ENCODE measurements at places on chromosomes 1 and 21. TPM values are rescaled to one million over a fixed set of nuclear protein-coding genes. Genes with fewer than 3 reads are reported as not detected.

The FLAD1 gene
- 61.9 TPM for total RNA-seq

The ATP5PB gene
- total RNA-seq, result 181 TPM

The PLPPR5 gene
- total RNA-seq, result 0.31 TPM

The DCDC2B gene
- not detected for total RNA-seq

The AMY1B gene
- not detected for total RNA-seq

The GSTM5 gene
- 0.75 TPM for total RNA-seq

The SYT2 gene
- total RNA-seq, result 3.9 TPM

The ARMH1 gene
- total RNA-seq, result 4.6 TPM

The S100A7A gene
- not detected for total RNA-seq

The VWA5B1 gene
- 0.38 TPM for total RNA-seq

The MCOLN2 gene
- 0.23 TPM for total RNA-seq

The PROX1 gene
- total RNA-seq, result 2.5 TPM

The FBLIM1 gene
- total RNA-seq, result 61.0 TPM

The ZNF695 gene
- total RNA-seq, result 25.2 TPM

The LIPI gene
- not detected for total RNA-seq

The EPHB2 gene
- total RNA-seq, result 34.0 TPM

The CCDC18 gene
- total RNA-seq, result 13.8 TPM

The SERTAD4 gene
- total RNA-seq, result 0.54 TPM

The DPT gene
- not detected for total RNA-seq

The NTRK1 gene
- 0.44 TPM for total RNA-seq

The FNDC10 gene
- 8.2 TPM for total RNA-seq

The TTC34 gene
- total RNA-seq, result 2.4 TPM

The PTPRF gene
- 203 TPM for total RNA-seq

The DPM3 gene
- total RNA-seq, result 53.5 TPM

The LCE1A gene
- not detected for total RNA-seq

The DCST1 gene
- total RNA-seq, result not detected

The KIF14 gene
- 20.9 TPM for total RNA-seq

The MYCL gene
- 39.5 TPM for total RNA-seq

The MFSD2A gene
- 25.6 TPM for total RNA-seq

The KCNJ9 gene
- not detected for total RNA-seq

The EFNA3 gene
- 110 TPM for total RNA-seq

The ZFP69 gene
- 4.9 TPM for total RNA-seq

The G0S2 gene
- total RNA-seq, result not detected

The MEGF6 gene
- 86.9 TPM for total RNA-seq

The RNF186 gene
- total RNA-seq, result not detected

The SH3D21 gene
- 165 TPM for total RNA-seq

The TXNDC12 gene
- total RNA-seq, result 71.6 TPM

The CD5L gene
- total RNA-seq, result not detected

The ANGPTL3 gene
- not detected for total RNA-seq

The COQ8A gene
- 10.4 TPM for total RNA-seq

The TSPAN2 gene
- total RNA-seq, result 10.7 TPM

The SLAMF6 gene
- not detected for total RNA-seq

The TDRD5 gene
- total RNA-seq, result 0.29 TPM

The AGT gene
- not detected for total RNA-seq

The NES gene
- 65.8 TPM for total RNA-seq
